Activated CD4-positive, alpha-beta memory T cell treated with anti-CD3 and anti-CD28 coated beads for 36 hours (primary cell): ENCODE measurements at places on chromosomes 3 and 15. TPM values are rescaled to one million over a fixed set of nuclear protein-coding genes. Genes with fewer than 3 reads are reported as not detected.

MGLL gene
- total RNA-seq, result 0.31 TPM

CCNL1 gene
- 144 TPM for total RNA-seq

GALNT15 gene
- total RNA-seq, result not detected

ZNF662 gene
- total RNA-seq, result 0.39 TPM

DUOX1 gene
- total RNA-seq, result 0.74 TPM

RFX7 gene
- total RNA-seq, result 22.1 TPM

RPL39L gene
- 25.2 TPM for total RNA-seq

RPSA gene
- total RNA-seq, result 2,738 TPM

ITIH4 gene
- 6.3 TPM for total RNA-seq

CHRM5 gene
- not detected for total RNA-seq

FSD2 gene
- total RNA-seq, result not detected

LIPH gene
- not detected for total RNA-seq

SAMMSON gene
- total RNA-seq, result not detected

ITIH1 gene
- total RNA-seq, result not detected

KLHL40 gene
- not detected for total RNA-seq

BOC gene
- total RNA-seq, result not detected

ABI3BP gene
- total RNA-seq, result not detected

CATSPER2 gene
- total RNA-seq, result 5.5 TPM

IL5RA gene
- total RNA-seq, result 0.15 TPM

LCMT2 gene
- total RNA-seq, result 9.1 TPM

SPINK8 gene
- not detected for total RNA-seq

CSPG4 gene
- not detected for total RNA-seq

ZNF280D gene
- 18.0 TPM for total RNA-seq

GOLGA8J gene
- not detected for total RNA-seq

TMEM89 gene
- total RNA-seq, result not detected

ZBTB47 gene
- total RNA-seq, result 1.1 TPM

CCRL2 gene
- 1.4 TPM for total RNA-seq

SSUH2 gene
- total RNA-seq, result not detected

PTPN23 gene
- 27.9 TPM for total RNA-seq

SGO1 gene
- total RNA-seq, result 37.8 TPM

SERPINI2 gene
- total RNA-seq, result not detected

BFSP2 gene
- not detected for total RNA-seq

ARNT2 gene
- 0.10 TPM for total RNA-seq

SQOR gene
- 194 TPM for total RNA-seq

LYZL4 gene
- total RNA-seq, result not detected

CCDC13 gene
- total RNA-seq, result 0.76 TPM

DTWD1 gene
- 14.3 TPM for total RNA-seq
